ENCODE measurements at places on chromosomes 1 and 21.
A peak's percentile ranks its signal among the peaks of the same experiment; 100 is the strongest.

GRCh38 chr1:70227439-70227838 lies 6.3 kb downstream of the SRSF11 start:
- no peak for DNase-seq

- peak; percentile 76 for DNase-seq
Measured at GRCh38 chr1:25487628-25488027, 55.8 kb upstream of the LDLRAP1 start.

- no peak for DNase-seq
Measured at GRCh38 chr1:228867108-228867950, 132.1 kb downstream of the RHOU start.

- no peak for DNase-seq
Measured at GRCh38 chr1:9473032-9473807, 66.0 kb upstream of the SLC25A33 start.

DNA sequence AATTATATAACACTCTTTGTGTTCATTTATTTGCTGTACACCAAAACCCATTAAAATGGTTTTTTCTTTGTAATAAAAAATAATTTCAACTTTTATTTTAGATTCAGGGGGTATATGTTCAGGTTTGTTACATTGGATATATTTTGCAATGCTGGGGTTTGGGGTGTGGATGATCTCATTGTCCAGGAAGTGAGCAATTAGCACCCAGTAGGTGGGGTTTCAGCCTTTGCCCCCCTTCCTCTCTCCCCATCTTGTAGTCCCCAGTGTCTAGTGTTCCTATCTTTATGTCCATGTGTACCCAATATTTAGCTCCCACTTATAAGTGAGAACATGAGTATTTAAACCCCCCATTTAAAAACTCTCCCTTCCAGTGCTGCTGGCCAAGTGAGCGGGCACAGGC lies 184.6 kb downstream of the RHOU start:
- DNase-seq = no peak

DNA sequence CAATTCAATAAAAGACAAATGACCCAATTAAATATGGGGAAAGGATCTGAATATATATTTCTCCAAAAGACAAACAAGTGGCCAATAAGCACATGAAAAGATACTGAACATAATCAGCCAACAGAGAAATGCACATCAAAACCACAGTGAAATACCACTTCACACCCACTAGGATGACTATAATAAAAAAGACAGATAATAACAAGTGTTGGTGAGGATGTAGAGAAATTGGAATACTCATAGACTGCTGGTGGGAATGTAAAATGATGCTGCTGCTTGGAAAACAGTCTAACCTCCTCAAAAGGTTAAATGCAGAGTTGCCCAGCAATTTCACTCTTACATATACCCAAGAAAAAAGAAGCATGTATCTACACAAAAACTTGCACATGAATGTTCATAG lies 48.9 kb downstream of the PIK3R3 start:
- DNase-seq = no peak

DNA sequence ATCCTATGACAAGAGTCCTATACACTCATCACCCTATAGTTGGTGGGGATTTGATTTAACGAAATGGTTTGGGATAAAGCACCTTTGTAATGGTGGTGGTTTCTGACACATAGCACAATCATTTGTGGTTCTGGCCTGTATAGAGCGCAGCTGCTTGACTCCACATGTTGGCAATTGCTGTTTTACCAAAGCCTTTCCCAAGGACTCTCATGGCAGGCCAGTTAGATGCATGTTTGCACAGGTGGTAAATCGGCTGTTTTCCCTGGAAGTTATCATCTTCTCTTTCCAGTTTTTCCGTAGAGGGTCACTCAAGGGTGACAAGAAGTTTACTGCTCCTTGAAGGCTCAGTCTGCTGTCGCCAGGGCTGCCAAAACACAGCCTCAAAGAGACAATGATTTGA lies 17.1 kb upstream of the XPR1 start:
- no peak for DNase-seq

DNA sequence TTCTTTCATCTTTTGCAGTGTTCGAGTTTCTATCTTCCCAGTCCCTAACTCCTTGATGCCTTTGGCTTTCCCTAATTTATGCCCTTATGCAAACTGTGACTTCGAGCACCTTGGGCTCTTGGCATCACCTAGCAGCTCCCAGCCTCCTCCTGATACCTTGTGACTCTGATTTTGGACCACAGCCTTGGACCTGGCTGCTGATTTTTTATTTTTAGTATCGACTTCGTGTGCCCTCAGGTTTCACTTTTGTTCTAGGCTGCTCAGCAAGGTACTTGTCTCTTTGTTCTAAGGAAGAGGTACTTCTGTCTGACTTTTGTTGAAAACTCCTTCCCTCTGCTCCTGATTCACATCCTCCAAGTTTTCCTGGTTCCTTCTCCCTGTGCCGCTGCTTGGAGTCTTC lies 69.6 kb upstream of the KCNK1 start:
- no peak for DNase-seq

GRCh38 chr1:32240140-32240951 lies 6.7 kb upstream of the FAM167B start:
- DNase-seq = peak; percentile 82
